ENCODE measurements at places on chromosomes 3 and 15.

GRCh38 chr15:60652245-60652644, 173.3 kb upstream of the ICE2 start:
- DNase-seq: no peak

GRCh38 chr15:52255008-52255407, 40.6 kb downstream of the MYO5C start:
- DNase-seq: no peak

DNA sequence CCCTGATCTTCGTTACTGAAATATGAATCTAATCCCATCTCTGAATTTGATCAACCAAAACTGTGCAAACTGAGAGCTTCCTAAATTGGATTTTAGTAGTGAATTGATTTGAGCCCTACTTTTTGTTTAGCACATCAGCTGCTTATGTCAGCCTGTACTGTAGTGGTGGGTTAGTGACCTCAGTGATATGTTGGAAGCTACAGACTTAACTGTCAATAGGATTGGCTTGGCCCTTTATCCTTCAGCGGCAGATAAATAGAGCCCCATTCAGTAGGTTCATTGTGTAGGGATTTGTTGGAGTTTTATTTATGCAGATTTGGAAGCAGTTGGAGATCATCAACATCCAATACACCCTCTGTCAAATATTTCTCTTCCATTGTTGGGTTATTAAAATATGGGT, 409.7 kb downstream of the SOX2 start:
- no peak for DNase-seq

GRCh38 chr15:36924034-36924433, 176.3 kb downstream of the MEIS2 start:
- DNase-seq: no peak

DNA sequence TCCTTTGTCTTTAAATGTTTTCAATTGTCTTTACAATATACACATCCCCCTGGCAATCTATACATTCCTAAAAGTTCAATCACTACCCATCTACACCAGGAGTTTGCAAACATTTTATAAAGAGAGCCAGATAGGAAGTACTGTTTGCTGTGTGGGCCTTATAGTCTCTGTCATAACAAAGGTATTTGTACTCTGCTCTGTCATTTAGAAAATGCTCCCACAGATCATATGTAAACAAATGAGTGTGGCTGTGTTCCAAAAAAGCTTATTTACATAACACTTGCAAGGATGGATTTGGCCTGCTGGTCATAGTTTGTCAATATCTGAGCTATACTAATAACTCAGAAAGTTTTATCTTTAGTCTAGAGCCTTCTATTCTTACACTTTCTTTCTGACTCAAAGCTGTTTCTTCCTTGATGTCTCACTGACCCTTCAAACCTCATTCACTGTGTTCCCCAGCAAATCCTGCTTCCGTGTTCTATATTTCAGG, 511.9 kb downstream of the GBE1 start:
- no peak for DNase-seq

DNA sequence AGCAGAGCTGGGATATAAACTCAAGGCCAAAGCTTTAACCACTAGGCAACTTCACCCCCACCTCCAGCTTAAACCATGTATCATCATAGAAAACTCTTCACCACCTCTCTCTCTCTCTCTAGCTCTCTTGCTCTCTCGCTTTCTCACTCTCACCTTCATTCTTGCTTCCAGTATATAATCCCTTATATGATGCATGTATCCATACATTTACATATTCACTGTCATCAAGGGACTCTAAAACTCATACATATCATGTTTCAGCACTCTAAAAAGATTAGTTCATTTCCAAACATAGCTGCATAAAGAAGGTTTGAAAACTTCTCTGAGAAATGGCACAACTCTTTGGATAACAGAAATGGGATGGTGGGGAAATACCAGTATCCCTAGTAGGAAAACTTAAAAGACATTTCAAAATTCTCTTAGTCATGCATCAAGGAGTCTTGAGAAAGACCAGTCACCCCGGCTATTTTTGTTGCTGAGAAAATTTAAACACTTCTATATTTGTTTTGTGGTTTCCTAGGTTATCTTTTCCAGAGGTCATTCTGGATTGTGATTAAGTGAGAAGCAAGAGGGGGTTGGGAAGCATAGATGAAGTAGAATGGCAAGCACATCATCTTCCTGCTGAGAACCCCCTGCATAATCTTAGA, 447.8 kb upstream of the THBS1 start:
- DNase-seq: no peak

GRCh38 chr3:124860599-124860998, 26.6 kb downstream of the ITGB5 start:
- peak; percentile 63 for DNase-seq

DNA sequence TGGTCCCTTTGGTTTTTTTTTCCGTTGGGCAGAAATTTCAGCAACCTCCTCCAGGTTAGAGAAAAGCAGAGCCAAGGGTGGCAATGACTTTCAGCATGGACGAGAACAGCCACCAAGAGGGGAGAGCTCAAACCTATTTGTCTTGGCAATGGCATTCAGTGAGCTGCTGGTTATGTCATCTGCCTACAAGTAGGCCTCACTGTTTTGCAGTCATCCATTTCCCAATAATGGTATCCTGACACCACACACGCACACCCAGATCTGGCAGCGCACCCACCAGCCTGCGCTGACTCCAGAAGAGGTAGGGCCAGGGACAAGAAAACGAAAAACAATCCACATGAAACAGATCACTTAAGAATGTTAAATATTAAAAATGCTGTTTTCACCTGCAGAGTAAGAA, 92.3 kb downstream of the MAGI1 start:
- peak; percentile 76 for DNase-seq

DNA sequence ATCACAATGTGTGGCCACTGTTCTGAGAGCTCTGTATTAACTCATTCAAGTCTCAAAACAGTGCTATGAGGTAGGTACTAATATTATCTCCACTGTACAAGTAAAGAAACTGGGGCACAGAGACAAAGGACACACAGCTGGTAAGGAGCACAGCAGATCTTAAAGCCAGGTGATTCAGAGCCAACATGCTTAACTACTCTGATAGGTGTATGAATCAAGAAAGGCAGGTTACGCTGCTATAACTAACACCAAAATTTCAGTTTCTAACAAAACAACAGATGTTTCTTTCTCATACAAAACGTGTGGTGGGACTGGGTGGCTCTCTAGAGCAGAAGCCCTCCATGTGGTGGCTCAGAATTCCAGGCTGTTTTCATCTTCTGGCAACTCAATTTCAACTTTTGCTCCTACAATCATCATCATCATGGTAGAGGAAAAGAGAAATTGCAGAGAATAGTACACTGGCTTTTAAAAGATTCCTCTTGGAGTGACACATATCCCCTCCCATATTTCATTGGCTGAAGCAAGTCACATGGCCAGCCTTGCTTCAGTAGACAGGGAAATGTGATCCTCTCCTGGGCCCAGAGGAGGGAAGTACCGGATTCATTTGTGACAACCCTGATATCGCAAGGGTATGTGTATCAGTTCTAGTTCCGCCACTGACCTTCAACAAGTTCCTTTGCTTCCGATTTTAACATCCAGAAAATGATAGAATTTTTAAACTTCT, 126.2 kb upstream of the PTX3 start:
- no peak for DNase-seq

GRCh38 chr15:101599091-101599490, 53.1 kb downstream of the TM2D3 start:
- no peak for DNase-seq

GRCh38 chr15:36814105-36814504, 234.7 kb downstream of the CDIN1 start:
- no peak for DNase-seq

- DNase-seq: no peak
Measured at GRCh38 chr3:190731596-190731995, 130.9 kb downstream of the GMNC start.

DNA sequence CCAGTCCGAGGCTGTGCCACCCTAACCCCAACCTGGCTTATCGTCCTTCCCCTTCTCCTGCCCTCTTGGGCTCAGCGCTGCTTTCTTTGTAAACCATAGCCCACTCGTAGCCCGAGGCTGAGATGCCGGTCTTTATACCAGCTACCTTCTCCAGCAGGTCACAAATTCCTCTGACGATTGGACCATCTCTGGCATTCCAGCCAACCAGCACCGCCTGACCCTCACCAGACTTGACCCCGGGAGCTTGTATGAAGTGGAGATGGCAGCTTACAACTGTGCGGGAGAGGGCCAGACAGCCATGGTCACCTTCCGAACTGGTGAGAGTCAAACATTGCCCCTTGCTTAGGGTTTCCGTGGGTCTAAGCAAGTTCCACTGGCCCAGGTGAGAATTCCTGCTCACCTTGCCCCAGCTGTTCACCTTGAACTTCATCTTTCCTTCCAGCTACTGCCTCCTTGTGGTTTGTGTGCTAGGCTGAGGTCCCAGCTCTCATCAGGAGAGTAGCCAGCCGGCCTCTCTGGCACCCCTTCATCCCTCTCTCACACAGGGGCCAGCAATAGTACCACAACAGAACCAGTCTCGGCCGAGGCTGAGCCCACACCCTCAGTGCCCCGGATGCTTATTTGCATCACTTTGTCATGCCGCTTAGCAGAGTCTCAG, 66.7 kb downstream of the BOC start:
- DNase-seq: no peak

GRCh38 chr3:31613177-31613576, 80.5 kb downstream of the STT3B start:
- no peak for DNase-seq

GRCh38 chr3:20898962-20899361, 713.0 kb upstream of the SGO1 start:
- DNase-seq: no peak

- DNase-seq: no peak
Measured at GRCh38 chr15:68217341-68217740, 12.2 kb downstream of the CLN6 start.

DNA sequence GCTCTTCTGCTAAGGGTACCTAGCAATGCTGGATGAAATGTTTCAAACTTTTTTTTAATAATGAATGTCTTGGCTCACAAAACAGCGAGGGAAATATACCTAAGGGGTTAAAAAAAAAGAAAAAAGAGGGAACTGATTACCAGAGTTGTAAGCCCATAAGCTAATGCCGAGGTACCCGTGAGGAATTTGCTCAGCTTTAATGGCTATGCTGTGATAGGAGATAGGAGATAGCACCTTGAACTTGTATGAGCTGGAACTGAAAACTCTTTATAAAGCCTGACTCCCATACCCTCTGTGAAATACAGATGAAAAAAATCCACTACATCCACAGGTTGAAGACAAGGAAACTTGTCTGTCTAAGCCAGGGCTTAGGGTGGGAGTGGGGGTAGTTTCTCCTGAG, 13.9 kb downstream of the GRAMD1C start:
- no peak for DNase-seq

All from Right ventricle myocardium superior (tissue), 1 donor.